ENCODE measurements at places on chromosomes 3 and 15.

GRCh38 chr3:32820971-32821685 is 3.3 kb downstream of the TRIM71 start:
- DNase-seq: no peak

- DNase-seq: no peak
These were observed 830 bp downstream of the SEMA4B start for GRCh38 chr15:90201944-90202375.

DNA sequence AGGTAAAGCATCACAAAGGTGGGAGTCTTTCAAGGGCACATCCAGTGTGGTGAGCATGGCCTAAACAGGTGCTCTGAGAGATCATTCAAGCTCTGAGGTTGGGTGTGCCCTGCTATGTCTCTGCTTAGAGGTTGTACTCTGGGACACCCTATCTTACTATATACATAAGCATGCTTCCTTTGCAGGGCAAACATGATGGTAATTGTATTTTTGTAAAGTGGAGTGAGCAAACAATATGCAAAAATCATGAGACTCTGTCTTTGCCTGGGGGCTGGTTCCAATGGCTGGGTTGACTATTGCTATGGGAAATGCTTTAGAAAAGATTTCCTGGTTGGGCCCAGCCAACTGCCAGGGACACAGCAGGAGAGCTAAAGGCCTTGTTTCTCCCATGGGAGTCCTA is 315.1 kb upstream of the TLE3 start:
- no peak for DNase-seq

DNA sequence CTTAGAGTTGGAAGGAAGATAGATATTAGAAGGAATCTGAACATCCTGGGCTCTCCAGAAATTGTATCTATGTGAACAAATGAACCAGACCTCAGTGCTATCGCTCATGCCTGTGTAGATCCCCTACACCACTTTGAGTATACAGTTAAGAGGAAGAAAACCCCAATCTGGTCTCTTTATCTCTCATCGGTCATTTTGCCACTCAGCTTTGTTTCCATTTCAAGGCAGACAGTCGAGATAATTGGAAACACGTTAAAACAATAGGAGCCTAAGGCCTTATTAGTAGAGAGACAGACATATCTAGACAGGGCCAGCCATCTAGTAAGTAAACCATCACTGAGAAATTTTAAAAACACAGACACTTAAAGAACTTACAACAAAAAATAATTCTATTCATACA is 101.6 kb downstream of the MYLK start:
- DNase-seq: no peak

DNA sequence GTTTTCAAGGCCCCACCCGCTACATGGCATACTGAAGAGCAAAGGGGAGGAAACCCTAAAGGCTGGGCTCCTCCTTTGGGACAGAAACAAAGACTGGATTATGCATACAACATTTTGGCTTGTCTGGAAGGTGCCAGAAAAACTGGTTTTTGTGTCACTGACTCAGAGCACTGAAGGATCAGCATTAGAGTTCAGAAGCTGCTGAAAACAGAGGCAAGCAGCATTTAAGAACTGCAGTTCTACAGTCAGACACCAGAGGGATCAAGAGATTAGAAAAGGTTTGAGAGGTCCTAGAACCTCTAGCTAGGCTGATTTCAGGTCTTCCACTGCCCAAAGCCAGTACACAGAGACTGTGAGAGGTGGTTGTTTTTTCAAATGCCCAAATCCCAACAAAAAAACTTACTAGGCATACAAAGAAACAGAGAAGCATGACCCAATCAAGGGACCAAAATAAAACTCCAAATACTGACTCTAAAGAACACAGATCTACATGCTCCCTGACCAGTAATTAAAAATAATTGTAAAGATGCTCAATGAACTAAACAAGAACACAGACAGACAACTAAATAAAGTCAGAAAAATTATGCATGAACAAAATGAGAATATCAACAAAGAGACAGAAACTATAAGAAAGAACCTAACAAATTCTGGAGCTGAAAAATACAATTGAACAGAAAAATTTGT is 91.2 kb downstream of the SENP2 start:
- no peak for DNase-seq

- DNase-seq: no peak
These were observed 62.2 kb downstream of the PLCH1 start for GRCh38 chr3:155682426-155683343.

GRCh38 chr3:38039101-38039898 is at the start of gene DLEC1:
TSS of gene DLEC1 (plus strand) at chr3:38039208. CDS start at chr3:38039226, 18 bp downstream.
- peak; percentile 83 for DNase-seq

GRCh38 chr3:188904670-188905069 is 267.1 kb upstream of the TPRG1 start:
- DNase-seq: no peak

DNA sequence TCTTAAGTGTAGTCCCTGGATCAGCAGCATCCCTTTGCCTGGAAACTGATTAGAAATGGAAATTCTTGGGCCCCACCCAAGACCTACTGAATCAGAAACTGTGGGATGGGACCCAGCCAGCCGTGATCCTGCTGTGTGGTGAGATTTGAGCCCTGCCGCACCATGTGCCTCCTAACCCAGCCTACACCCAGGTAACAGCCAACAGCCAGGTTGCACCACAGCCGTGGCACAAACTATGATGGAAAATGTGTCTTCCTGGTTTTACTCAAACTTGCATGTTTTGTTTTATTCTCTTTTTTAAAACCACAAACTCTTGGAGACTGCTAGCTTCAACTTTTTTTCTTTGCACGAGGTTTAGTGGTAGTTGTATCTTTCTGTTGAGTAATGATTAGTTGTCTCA is 2.6 kb downstream of the LIMD1 start:
- no peak for DNase-seq
